ENCODE measurements at places on chromosomes 11 and 22. TPM values are rescaled to one million over a fixed set of nuclear protein-coding genes. Genes with fewer than 3 reads are reported as not detected.

FGF4 gene
- total RNA-seq, result not detected

DNA sequence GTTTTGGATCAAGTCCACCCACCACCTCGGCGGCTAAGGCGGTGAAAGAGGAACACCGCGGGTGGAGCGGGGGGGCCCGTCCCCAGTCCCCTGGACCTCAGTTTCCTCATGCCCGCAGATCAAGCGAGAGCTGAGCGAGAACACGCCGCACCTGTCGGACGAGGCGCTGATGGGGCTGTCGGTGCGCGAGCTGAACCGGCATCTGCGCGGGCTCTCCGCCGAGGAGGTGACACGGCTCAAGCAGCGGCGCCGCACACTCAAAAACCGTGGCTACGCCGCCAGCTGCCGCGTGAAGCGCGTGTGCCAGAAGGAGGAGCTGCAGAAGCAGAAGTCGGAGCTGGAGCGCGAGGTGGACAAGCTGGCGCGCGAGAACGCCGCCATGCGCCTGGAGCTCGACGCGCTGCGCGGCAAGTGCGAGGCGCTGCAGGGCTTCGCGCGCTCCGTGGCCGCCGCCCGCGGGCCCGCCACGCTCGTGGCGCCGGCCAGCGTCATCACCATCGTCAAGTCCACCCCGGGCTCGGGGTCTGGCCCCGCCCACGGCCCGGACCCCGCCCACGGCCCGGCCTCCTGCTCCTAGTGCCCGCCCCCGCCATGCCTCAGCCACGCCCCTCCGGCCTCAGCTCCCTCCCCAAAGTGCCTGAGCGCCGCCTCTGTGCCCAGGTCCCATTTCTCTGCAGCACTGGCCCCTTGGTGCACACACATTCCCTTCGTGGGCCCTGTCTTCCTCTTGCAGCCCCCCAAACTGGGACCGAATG, 12.7 kb downstream of the MAFF start:
- H3K4me1 ChIP-seq, result peaks cover 40% of the 10 kb centered on the region
- peak; percentile 47 for DNase-seq
- H3K36me3 ChIP-seq, result no peaks in the 10 kb centered on the region
- no peak overlapping the region for H3K4me3 ChIP-seq
- H3K27me3 ChIP-seq, result no peaks in the 10 kb centered on the region

ATG2A gene
- total RNA-seq, result 17.7 TPM

- H3K4me1 ChIP-seq, result peaks cover 51% of the 10 kb centered on the region
- DNase-seq, result no peak
- H3K27ac ChIP-seq, result peak overlapping the region; percentile 95
- peak overlapping the region; percentile 84 for H3K4me3 ChIP-seq
- H3K27me3 ChIP-seq, result no peaks in the 10 kb centered on the region
Observed at GRCh38 chr11:111603611-111604130, 1.4 kb downstream of the SIK2 start.

NARS2 gene
- total RNA-seq, result 16.7 TPM

GRCh38 chr11:68049509-68050370, 10.9 kb downstream of the TCIRG1 start:
- H3K36me3 ChIP-seq, result peaks cover 92% of the 10 kb centered on the region
- H3K27me3 ChIP-seq, result no peaks in the 10 kb centered on the region
- no peak for DNase-seq
- no peaks in the 10 kb centered on the region for H3K4me1 ChIP-seq

- no peak overlapping the region for H3K4me3 ChIP-seq
- peak overlapping the region; percentile 73 for H3K27ac ChIP-seq
- no peak for DNase-seq
- peaks cover 20% of the 10 kb centered on the region for H3K4me1 ChIP-seq
Observed at GRCh38 chr22:31950226-31950625, 5.9 kb downstream of the YWHAH start.

OAF gene
- total RNA-seq, result 33.0 TPM

GRCh38 chr11:119436093-119436492, 13.1 kb upstream of the THY1 start:
- no peak for DNase-seq
- no peak overlapping the region for H3K27ac ChIP-seq
- no peaks in the 10 kb centered on the region for H3K36me3 ChIP-seq
- no peaks in the 10 kb centered on the region for H3K27me3 ChIP-seq
- H3K4me3 ChIP-seq, result no peak overlapping the region
